ENCODE measurements at places on chromosomes 12 and 14. TPM values are rescaled to one million over a fixed set of nuclear protein-coding genes. Genes with fewer than 3 reads are reported as not detected.
A peak's percentile ranks its signal among the peaks of the same experiment; 100 is the strongest.

- no peak for DNase-seq
Observed at GRCh38 chr12:48022676-48023385, 18.6 kb upstream of the COL2A1 start.

DNA sequence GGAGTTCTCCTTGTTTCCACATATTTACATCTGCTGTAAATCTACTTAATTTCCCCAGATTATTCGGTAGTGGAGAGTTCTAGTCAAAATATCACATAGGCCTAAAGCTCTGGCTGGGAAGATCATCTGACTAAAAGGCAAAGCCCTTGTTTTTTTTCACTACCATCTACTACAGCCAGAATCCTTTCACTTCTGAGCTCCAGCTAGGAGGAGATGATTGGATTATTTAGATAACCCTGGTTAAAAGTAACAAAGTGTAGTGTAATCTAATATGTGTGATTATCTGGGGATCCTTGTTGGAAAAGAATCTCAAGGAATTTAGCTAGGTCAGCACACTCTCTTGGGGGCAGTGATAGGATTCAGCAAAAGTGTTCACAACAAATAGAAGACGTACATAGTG, 125.4 kb downstream of the DYRK2 start:
- DNase-seq: no peak

- DNase-seq: peak; percentile 16
Observed at GRCh38 chr14:101077481-101078074, 174.1 kb upstream of the RTL1 start.

The A2M gene
- 281 TPM for total RNA-seq

The ABCC9 gene
- 27.5 TPM for total RNA-seq

The FOXA1 gene
- 80.6 TPM for total RNA-seq

The GALNT4 gene
- total RNA-seq: 11.1 TPM

The TMEM229B gene
- total RNA-seq: 10.2 TPM

DNA sequence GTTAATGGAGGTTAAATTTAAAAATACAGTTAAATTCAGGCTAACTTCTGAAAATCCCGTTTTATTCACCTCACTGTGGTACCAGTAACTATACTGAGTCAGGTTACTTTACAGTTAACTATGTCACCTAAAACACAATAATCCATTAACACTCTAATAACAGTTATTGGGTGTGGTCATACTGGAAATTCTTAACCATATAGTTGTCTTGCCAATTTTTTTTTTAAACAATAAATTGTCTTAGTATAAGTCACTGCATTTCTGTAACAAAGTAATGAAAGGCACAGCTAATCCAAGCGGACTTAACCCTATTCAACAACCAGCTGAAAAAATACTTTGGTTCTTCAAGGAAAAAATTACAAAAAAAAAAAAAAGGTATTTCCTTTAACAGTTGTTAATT, 16.2 kb upstream of the PHLDA1 start:
- DNase-seq: no peak

DNA sequence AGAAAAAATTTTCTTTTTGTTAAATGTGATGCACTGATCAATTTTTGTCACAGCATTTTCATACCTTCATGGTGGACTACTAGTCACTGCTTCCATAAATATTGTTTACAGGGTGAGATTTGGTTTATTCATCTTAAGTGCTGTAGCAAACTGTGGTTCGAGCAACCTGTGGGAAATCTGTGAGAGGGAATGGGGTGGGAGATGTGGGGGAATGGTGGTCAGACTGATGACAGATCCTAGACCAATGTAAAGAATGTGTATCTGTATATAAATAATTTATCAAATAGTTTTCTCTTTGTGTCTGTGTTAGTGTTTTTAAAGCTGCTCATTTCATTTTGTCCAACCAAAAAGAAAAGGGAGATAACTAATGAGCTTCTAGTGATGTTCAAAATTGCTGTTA, 26.7 kb downstream of the CSRP2 start:
- DNase-seq: no peak

GRCh38 chr12:31658471-31659086, 909 bp upstream of the ETFBKMT start:
- no peak for DNase-seq

The KLRG1 gene
- 3.8 TPM for total RNA-seq

The WBP11 gene
- total RNA-seq: 20.3 TPM

DNA sequence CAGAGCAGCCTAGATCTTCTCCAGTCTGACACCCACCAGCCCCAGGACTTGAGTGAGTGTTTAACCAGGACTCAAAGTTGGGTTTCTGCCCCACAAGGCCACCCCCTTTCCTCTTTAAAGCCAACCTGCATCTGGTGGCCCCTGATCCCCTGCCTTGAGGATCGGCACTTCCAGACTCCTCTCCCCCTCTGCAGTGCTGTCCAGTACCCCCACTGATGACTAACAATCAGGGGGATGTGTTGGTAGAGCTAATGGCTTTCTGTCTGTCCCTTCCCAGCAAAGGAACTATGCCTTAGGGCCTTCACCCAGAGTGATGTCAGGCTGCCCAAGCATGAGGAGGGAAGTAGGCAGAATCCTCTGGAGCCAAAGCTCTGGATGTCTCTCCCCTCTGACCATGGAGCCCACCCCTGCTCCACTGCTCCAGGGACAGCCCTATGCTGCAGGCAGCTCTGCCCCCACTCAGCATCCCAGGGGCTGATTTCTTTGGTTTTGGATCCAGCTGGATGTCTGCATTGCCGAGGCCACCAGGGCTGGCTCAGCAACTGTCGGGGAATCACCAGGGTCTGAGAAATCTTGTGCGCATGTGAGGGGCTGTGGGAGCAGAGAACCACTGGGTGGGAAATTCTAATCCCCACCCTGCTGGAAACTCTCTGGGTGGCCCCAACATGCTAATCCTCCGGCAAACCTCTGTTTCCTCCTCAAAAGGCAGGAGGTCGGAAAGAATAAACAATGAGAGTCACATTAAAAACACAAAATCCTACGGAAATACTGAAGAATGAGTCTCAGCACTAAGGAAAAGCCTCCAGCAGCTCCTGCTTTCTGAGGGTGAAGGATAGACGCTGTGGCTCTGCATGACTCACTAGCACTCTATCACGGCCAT, 42.9 kb downstream of the DAD1 start:
- no peak for DNase-seq

The MYF6 gene
- not detected for total RNA-seq

DNA sequence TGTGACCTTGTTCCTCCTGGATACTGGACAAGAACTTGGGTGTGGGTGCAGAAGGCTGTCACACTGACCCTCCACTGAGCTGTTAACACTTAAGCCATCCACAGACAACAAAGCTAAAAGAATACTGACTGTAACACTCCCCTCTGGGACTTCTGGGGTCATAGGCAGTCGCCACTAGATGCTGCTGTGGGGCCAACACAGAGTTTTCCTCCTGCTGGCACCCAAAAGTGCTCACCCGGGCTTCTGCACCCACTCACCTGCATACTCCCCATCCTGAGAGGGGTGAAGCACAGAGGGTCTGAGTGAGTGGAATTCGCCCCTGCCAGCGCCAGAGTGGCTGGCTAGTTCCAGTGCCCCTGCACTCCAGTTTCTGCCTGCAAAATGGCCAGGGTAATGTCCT, 422.4 kb upstream of the LMO3 start:
- DNase-seq: no peak

DNA sequence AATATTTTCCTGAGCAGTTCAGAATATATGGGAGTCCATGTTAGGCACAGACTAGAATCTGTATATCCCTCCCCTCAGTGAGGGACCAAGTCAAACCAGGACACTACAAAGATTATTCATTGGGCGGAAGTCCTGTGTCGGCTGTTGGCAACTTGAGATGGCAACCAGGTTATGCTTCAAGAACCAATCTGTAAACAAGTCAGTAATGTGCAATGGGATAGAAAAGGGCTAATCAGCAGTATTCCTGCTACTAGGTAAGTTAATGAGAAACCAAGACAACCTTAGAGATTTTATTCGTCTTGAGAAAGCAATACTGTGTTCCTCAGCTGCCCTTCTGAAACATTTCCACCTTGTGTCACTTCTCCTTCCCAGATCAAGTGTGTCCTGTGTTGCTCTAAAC, 26.4 kb downstream of the ARG2 start:
- no peak for DNase-seq

DNA sequence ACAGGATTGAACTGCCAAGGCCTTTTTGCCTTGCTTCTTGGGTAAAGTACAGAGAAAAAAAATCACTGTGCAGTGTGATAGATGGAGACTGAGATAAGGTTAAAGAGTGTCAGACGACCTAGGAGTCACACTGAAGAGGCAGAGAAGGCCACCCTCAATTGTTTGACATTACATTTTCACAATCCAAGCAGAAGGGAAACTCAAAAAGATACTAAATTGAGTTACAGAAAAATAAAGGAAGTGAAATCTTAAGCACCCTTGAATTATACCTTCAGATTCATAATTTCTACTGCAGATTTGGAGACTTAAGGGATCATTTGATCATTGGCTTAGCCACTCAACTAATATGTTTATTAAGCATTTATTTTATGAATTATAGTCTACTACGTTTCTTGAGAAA, 97.1 kb downstream of the MYF5 start:
- DNase-seq: no peak

- no peak for DNase-seq
Observed at GRCh38 chr14:32607399-32607798, 278.3 kb downstream of the AKAP6 start.

The NRIP2 gene
- 1.2 TPM for total RNA-seq
